M059J (cell line): ENCODE measurements at places on chromosomes 1 and 21.

GRCh38 chr1:199858856-199859255 is 168.7 kb upstream of the NR5A2 start:
- DNase-seq = no peak

- DNase-seq = peak; percentile 98
These were observed 34.8 kb downstream of the ACOT7 start for GRCh38 chr1:6358757-6359201.

- DNase-seq = no peak
These were observed 908 bp downstream of the S100A6 start for GRCh38 chr1:153534925-153535241.

DNA sequence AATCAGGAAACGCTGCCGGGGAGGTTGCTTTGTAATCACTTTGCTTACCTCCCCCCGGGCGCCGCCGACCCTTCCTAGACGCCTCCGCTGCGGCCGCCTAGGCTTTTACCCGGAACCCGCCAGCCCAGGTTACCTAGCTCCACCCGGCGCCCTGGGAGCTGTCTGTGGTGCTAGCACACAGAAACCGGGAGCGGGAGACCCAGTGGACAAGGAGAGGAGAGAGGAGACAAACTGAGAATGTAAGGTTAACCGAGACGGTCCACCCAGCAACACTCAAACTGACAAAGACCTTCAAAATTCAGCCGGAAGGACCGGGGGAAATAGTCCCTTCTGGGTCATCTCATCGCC is 9.8 kb downstream of the BARHL2 start:
- DNase-seq = no peak

GRCh38 chr1:79592707-79593106 is 586.2 kb upstream of the ADGRL4 start:
- DNase-seq = no peak

DNA sequence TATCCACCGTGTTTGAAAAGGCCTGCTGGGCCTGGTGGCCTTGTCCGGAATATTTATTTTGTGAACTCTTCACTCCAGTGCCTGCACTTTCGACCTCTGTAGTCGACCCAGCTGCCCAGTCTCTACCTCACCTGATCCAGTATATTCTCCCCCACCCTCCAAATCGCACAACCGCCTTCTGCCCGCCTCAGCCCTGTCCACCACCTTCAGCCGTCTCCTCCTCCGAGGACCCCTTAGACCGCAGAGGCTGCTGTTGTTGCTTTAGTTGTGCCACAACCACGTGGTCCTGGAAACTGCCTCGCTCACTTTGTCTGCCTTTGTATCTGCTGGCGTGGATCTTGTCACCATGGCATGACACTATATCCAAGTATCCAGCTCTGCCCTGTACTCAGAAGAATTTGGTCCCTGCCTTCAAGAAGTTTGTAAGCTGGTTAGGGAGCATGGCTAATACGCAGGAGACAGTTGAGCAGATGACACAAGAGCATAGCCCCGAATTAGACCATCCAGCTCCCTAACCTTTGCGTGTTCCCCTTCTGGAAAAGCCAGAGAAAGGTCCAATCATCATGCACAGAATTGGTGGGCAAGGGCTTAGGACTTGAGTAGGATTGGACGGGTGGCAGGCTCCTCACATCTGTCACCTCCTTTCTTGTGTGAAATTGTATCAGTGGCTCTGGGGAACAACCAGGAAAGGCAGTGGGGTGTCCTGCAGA is 1.5 kb downstream of the PHGDH start:
- no peak for DNase-seq

DNA sequence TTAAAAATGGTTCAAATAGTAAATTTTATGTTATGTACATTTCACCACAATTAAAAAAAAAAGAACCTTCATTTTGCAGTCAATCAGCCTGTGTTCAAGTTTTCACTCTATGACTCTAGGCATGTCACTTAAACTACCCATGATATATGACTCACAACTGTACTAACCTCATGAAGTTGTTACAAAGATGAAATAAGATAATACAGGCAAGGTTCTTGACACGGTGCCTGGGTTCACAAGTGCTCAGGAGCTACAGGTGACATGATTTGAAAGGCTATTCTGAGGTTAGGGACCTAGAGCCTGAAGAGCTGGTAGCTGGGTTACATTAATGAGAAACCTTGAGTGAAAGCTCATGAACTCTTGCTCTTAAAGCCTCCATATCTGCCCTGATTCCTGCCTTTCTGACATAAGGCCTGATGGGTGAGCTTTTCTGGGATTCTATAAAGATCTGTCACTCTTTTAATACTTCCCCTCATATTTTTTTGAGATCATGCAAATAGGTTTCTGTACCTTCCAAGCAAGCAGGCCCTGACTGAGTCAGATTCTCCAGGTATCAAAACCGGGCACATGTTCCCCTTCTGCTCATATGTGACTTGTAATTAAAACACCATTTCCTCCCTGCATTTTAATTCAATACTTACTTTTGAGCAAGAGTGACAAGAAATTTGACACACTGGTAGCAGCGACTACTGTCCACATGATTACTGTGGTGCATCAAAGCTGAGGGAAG is 34.0 kb downstream of the PCSK9 start:
- DNase-seq = peak; percentile 17

- no peak for DNase-seq
These were observed 64.3 kb upstream of the ZC3H12A start for GRCh38 chr1:37410105-37410504.

DNA sequence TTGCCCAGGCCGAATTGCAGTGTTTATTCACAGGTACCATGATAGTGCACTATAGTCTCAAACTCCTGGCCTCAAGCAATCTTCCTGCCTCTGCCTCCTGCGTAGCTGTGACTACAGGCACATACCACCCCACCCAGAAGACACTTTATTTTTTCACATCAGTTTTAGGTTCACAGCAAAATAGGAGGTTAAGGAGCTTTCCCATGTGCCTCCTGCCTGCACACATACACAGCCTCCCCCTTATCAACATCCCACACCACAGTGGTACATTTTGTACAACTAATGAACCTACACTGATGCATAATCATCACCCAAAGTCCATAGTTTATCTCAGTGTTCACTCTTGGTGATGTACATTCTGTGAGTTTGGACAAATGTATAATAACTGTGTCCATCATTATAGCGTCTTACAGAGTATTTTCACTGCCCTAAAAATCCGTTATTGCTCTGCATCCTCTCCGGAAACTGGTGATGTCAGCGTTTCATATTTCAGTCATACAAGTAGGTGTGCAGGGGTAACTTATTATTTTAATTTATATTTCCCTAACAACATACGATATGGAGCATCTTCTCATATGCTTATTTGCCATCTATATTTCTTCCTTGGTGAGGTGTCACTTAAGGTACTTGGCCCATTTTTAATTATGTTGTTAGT is 23.2 kb downstream of the OR13G1 start:
- no peak for DNase-seq

DNA sequence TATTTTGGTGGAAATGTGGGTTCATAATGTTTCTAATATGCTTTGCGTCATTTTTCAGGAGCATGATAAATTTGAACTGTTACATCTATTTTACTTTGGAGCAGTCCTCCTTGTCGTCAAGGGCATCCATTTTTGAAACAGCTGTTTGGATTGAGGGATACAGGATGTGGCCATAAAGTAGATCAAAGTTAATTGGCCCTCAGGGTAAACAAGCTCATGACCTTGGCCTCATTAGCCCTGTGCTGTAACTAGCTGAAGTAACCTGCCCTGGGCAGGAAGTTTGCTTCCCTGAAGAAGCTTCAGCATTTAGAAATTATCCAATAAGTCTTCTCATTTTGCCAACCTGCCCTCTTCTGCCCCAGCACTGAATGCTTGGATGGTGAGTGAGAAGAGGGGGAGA is 24.8 kb upstream of the RGL1 start:
- peak; percentile 44 for DNase-seq

GRCh38 chr1:220928320-220928719 is 49.1 kb downstream of the HLX start:
- no peak for DNase-seq

GRCh38 chr1:213986020-213986924 is 1.5 kb upstream of the PROX1 start:
- no peak for DNase-seq

DNA sequence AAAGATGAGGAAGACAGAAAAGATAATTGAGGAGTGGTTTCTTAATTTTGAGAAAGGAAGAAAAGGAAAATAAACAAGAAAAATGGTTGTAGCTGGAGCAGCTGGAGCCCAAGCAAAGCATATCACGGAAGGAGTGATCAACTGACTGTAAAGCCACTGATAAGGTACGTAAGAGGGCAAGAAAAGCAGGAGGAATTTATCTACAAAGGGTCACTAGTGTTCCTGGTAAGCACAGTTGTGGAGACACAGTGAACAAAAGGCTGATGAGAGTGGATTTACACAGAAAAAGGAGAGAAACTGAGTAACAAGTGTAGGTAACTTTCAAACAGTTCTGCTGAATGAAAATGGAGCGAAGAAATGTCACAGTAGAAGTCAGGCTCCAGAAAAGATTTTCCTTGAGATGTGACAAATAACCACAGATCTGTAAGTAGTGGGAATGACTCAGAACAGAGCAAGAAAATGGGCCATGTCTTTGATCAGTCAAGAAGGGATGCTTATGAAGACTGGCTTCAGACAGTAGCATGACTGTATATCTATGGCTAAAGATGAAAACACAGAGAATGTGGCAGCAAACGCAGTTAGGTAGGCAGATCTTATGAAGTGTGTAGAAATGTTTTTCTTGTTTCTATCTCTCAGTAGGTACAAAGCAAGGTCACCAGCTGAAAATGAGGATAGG is 45.6 kb upstream of the RBM34 start:
- DNase-seq = peak; percentile 62

DNA sequence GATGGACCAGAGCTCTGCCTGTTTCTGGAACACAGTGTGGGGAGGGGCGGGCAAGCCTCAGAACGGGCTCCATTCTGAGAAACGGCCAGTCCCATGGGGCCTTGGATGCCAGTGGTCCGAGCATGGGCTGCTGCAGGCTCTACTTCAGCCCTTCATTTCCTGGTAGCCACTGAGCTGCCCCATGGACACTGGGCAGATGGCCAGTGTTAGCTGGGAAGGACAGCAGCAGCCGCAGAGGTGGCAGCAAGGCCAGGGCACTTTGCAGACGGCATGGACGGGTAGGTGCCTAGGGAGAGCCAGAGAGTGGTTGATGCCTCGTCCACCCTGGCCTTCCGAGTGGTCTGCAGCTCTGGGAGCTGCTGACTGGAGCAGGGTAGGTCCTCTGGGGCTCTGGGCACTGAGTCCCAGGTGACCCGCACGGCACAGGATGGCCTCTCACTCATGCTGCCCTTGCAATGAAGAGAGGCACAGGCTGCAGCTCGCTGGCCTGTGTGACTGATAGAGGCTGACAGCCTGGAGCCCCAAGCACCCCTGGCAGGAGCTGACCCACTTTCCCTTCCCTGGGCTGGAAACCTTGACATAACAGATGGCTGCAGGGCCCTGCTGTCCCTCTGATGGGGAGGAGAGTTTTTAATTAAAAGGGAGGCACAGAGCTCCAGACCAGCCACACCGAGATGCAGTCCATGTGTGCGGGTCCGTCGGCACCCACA is 87.7 kb upstream of the COL6A1 start:
- DNase-seq = peak; percentile 15

DNA sequence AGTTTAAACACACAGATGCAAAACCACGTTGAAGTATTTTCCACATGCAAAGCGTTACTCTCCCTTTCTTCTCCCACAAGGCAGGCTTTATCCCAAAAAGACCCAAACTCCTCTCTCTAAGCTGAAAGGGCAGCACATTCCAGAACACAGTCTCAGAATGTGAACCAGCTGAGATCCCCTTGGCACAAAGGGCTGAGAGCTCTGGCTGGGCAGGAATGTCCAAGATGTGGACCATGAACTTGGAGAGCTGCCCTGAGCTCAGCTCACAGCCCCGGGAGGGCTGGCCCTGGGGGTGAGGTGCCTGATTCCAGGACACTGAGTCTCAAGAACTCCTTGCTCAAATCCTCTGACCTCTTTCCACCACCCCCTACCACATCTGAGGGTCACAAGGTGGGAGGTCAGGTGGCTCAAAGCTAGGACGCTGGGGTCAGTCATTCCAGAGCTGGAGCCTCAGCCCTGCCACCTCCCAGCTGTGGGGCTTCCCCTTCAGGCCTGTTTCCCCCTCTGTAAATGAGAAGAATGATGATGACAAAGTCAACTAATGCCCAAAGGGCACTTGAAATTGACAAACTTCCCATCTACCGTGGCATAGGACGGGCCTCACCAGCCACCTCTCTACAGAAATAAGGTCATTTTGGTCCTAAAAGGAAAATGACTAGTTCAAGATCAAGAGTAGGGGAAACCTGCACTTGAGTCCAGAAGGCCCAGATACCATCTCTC is 11.5 kb downstream of the ALDH4A1 start:
- DNase-seq = peak; percentile 52

DNA sequence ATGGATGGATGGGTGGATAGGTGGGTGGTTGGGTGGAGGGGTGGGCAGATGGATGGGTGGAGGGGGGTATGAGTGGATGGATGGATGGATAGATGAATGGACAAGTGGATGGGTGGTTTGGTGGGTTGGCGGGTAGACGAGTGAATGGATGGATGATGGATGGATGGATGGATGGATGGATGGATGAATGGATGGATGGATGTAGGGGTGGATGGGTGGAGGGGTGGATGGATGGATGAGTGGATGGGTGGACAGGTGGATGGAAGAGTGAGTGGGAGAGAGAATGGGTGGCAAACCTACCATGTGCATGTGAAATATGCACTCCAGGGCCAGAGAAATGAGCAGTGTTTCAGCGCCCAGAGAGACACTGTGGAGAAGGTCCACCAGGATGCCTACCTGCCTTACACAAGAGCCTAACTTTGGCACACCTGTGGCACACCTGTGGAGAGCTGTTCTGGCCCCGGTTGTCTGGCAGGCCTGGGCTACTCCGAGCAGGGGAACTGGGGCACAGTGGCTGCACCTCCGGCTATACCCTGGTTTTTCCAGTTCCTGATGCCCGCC is 12.8 kb downstream of the EPHA2 start:
- no peak for DNase-seq

DNA sequence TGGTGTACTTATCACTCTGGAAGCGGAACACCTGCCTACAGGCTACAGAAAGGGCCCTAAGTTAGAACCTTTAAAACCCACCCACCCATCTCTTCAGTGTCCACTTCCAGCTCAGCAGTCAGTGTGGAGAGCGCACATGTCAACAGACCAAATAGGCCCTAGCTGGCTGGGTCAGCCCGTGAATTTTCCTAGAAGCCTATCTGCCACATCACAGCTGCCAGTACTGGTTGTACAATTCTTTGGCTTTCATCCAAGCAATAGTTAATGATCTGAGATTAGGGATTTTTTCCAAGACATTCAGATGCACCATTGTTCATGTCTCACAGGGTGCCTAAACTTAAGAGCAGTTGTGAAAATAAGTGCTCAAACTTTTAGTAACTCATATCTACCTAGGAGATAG is 197.1 kb downstream of the KCNK2 start:
- DNase-seq = no peak

GRCh38 chr1:197448121-197448779 is 180.2 kb downstream of the CRB1 start:
- DNase-seq = no peak

- peak; percentile 60 for DNase-seq
These were observed 65.8 kb upstream of the PRKACB start for GRCh38 chr1:84078108-84078841.

DNA sequence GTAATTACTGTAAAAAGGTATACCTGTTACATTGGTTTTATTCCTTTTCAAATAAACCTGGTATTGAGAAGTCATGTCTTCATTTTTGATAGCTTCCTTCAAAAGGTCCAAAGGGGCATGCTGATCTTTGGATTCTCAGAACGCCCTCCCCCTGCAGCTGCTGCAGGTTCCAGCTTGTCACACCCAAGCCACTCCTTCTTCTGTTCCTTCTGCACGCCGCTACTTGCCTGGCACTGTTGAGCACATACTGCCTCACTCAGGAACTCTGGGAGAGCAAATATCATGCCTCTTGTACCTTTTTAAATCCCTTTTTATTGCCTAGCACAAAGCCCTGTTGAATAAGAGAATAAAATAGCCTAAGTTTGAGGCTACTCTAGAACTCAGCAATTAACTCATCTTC is 136.9 kb downstream of the BARHL2 start:
- DNase-seq = no peak
